ENCODE measurements at places on chromosomes 4 and X. TPM values are rescaled to one million over a fixed set of nuclear protein-coding genes. Genes with fewer than 3 reads are reported as not detected.

DNA sequence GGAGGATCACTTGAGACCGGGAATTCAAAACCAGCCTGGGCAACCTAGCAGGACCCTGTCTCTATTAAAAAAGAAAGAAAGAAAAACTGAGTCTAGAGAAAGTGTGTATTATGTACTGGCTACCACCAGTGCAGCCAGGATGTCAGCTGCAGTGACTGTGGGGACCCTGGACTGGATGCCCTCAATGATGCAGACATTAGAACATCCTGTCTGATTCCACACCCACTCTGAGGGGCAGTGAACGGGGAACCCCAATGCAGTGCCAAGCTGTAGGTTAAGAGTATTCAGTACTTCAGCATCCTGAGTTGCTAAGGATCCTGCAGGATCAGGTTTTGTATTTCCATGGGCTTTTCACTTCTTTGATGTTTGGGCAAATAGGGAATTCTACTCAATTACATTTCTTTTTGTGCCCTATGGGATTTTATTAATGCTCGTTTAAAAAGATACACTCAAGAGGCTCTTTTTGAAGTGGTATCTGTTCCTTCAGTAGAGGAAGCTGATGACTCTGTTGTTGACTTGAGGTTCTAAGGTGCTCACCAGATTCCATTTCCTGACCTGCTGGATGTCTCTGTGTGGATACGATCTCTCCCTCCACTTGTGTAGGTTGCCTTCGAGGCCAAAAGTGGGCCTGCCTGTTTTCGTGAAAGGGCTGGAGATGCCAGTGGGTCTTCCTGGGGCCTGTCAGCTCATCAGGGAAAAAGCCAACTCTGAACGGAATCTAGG is 85.9 kb upstream of the CLCN4 start:
- DNase-seq: no peak

DNA sequence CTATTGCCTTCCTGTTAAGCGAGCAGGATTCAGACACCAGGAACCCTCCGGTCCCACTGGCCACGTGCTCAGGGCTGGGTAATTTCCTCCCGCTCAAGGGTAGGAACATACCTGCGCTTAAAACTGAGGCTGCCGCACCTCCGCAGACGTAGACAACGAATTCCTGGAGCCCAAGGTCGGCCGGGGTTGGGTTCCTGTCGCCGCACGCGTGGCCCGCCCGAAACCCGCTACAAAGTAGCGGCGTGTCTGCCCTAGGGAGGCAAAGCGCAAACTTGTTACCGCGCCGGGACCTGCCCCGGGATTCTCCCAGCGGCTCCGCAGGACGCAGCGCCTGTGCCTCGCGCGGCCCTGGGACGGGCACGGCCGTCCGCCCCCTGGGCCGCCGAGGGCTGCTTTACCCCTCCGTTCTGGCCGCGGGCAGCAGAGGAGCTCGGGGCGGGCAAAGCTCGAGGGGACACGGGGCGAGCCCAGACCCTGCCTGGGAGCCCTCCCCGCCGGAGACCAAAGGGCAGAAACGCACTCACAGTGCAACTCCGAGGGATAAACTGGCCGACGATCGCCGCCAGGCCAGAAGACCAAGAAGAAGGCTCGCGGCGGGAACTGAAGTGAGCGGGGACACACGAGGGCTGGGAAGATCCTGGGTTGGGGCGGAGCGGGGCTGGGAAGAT is at the start of gene ERVMER34-1:
TSS of gene ERVMER34-1 (minus strand) at position 607 of the 668 bp plus-strand sequence. CDS start 5,905 bp downstream, outside the sequence.
- DNase-seq: no peak

- DNase-seq: no peak
Measured at GRCh38 chr4:149993030-149993429, 85.2 kb upstream of the DCLK2 start.

GRCh38 chr4:6929812-6930464 is 20.3 kb downstream of the TBC1D14 start:
- DNase-seq: no peak

DNA sequence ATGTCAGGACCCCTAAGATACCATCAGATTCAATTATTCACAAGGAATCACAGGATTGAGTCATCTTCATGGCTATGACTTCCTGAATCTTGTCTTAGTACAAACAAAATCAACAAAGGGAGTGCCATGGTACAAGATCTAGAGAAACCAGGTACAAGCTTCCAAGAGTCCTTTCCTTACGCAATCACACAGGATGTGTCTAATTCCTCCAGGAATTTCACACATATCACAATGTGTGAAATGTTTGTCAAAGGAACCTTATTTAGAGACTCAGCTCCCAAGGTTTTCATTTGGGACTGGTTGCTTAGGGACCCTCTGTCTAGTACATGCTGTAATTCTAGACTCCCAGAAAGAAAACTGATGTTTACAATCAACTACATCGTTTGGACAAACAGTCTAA is 83.0 kb downstream of the MAB21L2 start:
- no peak for DNase-seq

GRCh38 chrX:96655947-96656623 is 28.6 kb upstream of the DIAPH2 start:
- DNase-seq: no peak

- DNase-seq: no peak
Measured at GRCh38 chrX:6279277-6279909, 50.7 kb upstream of the NLGN4X start.

DNA sequence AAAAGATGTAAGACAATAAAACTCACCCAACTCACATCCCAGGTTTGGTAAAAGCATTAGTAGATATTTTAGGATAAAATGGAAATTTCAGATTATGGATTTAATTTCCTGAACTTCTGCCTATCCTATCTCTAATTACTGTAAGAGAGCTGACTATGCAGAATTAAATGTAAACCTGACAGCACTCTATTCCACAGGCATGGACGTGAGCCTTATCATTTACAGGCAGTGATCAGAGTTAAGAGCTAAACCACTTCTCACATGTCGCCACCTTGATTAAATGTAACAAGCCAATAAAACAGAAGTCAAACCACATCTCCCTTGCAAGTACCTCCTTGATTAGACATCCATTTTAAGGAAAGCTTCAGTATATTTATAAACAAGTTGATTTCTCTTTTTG is 97.5 kb upstream of the CBR4 start:
- DNase-seq: no peak

DNA sequence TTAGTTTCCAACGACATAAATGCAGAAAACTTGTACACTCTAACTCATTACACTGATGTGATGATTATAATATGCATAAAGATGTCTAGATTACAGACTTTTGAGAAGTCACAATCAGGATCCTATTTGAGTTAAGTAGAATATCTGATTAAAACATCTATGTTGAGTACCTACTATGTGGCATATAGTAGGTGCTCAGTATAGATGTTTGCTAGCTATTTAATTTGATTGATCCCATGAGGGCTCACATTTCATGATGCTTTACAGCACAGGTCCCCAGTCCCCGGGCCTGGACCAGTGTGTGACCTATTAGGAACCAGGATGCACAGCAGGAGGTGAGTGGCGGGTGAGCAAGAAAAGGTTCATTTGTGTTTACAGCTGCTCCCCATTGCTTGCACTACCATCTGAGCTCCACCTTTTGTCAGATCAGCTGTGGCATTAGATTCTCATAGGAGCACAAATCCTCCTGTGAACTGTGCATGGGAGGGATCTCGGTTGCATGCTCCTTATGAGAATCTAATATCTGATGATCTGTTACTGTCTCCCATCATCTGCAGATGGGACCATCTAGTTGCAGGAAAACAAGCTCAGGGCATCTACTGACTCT is 33.0 kb upstream of the CXCL8 start:
- DNase-seq: no peak

- DNase-seq: no peak
Measured at GRCh38 chrX:65750674-65751469, 83.4 kb downstream of the MSN start.

GRCh38 chrX:17779434-17779833 is 42.1 kb downstream of the SCML1 start:
- no peak for DNase-seq

- no peak for DNase-seq
Measured at GRCh38 chr4:38904090-38904666, 36.6 kb downstream of the FAM114A1 start.

GRCh38 chr4:86313656-86314055 is 46.2 kb downstream of the MAPK10 start:
- DNase-seq: no peak

DNA sequence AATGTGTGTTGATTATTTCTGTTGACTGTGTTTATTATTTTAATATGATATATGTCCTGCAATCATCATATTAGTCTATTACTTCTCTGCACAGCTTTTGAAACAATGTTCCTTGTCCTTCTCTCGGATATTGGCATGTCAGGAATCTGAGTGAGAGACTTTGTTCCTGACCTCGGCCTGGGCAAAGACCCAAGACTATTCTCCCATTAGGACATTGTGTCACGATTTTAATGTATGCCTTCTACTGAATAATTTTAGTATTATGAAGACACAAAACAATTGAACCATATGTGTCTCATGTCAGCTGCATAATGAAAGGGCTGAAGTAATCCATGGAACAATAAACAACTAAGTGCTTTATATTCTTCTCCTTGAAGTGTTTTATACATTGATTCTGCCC is 580.8 kb upstream of the TENM3 start:
- no peak for DNase-seq

- no peak for DNase-seq
Measured at GRCh38 chr4:149972407-149972806, 105.8 kb upstream of the DCLK2 start.

DNA sequence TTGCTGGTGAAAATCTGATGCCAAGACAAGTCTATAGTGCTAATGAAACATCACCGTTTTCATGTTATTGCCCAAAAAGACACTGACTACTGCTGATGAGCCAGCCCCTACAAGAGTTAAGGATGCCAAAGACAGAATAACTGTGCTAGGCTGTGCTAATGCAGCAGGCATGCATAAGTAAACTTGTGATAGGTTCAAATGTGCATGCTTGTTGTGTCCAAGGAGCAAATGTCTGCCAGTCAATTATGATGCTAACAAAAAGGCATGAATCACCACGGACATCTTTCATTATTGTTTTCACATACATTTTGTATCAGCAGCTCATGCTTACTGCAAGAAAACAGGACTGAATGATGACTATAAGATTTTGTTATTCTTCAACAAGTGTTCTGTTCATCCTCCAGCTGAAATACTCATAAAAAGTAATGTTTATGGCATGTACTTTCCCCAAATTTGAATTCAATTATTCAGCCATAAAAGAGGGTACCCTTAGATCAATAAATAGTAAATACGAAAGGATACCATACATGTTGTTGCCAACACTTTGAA is 306.9 kb upstream of the ARSJ start:
- DNase-seq: no peak

- DNase-seq: no peak
Measured at GRCh38 chr4:106315476-106315967, 487 bp downstream of the TBCK start.

DNA sequence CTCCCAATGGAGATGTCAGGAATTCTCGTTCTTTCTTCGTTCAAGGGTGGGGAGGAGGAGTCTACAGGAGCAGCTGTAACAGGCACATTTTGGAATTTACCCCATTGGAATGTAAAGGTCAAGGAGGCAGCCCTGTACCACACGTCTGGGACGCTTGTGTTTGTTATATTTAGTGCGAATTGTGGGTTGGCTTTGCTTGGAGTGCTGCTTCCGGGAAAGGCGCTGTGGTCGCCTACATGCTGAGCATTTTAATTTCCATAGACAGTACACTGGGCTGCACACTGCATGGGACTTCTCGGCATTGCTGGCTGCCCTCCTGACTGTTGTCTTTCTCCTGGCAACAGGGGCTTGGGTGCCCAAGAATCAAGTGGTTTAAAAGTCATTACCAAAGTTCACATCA is 12.8 kb downstream of the GYG2 start:
- DNase-seq: no peak

GRCh38 chr4:3442959-3443749 is 1.4 kb downstream of the HGFAC start:
- DNase-seq: no peak

DNA sequence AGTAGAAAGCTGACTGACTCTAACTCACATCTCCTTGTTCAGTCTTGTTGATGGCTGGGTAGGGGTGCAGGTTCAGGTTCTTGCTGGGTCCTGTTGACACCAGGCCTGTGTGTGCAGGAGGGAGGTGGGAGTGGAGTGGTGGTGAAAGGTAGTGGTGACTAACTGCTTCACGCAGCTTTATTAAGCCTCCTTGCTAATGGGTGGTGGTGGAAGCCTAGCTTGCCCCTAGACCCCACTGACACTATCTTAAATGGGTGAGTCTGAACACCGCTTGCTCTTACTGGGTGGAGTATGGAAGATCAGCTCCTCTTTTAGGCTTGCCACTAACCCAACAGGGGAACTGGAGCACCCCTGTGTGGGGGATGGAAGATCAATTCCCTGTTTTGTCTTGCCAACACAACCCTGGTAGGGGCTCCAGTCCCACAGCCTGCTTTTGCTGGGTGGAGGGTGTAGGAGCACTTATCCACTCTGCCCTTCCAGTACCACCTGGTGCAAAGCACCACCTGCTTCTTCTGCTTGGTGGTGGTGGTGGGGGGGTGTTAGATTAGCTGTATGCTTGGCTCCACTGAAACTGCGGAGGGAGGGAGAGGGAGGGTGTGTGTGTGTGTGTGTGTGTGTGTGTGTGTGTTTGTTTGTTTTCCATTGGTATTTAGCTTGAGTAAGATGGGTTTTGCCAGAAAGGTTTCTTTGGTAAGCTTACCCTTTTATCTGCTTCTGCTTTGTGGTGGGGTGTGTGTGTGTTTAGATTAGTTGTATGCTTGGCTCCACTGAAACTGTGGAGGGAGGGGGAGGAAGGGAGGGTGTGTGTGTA is 25.6 kb downstream of the KDM6A start:
- DNase-seq: no peak

DNA sequence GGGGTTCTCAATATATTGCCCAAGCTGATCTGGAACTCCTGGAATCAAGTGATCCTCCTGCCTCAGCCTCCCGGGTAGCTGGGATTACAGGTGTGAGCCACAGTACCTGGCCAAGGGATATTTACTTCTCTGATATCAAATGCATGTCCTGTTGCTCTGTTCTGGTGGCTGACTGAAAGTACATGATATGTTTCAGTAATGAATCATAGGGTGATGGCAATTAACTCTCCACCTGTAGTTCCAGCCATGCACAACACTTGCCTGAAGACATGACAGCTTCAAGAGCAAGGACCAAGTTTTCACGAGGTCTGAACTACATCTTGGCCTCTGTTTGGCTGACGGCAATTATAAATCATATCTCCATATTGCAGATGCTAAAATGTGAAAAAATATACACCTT is 9.1 kb downstream of the ZCCHC4 start:
- no peak for DNase-seq

DNA sequence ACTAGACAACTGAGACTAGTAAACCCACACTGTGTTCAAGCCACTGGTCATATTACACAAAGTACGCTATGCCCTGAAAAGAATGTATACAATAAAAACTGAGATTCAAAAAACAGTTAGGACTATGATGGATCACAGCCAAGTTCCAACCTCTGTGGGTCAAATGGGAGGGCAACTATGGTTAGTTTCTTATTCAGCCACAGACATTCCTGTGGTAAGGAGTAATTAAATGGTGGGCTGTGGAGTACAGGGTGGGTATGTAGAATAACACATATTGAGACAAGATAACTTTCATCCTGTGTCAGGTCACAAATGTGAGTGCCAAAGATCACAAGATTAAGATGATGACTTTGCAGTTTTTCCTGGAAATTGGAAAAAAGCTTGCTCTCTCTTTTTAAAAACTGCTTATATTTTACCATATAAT is 167.2 kb downstream of the NPNT start:
- no peak for DNase-seq

GRCh38 chrX:18039023-18039422 is 177.9 kb upstream of the RAI2 start:
- DNase-seq: no peak

FOXP3 gene
- 0.10 TPM for total RNA-seq

HTT gene
- 47.4 TPM for total RNA-seq

GSPT2 gene
- 7.6 TPM for total RNA-seq

OTUD5 gene
- 36.0 TPM for total RNA-seq

TLR2 gene
- total RNA-seq: 38.5 TPM

ZCCHC12 gene
- not detected for total RNA-seq

SH2D1A gene
- 0.79 TPM for total RNA-seq

UGT2B28 gene
- total RNA-seq: not detected

HSD17B13 gene
- total RNA-seq: 0.24 TPM

Measured in posterior vena cava (tissue), 2 donors.